ENCODE measurements at places on chromosomes 5 and 9. TPM values are rescaled to one million over a fixed set of nuclear protein-coding genes. Genes with fewer than 3 reads are reported as not detected.

ICE1 gene
- 4.4 TPM for polyA plus RNA-seq

CBY3 gene
- polyA plus RNA-seq: 0.25 TPM

ACTBL2 gene
- polyA plus RNA-seq: not detected

UBE2R2 gene
- 21.3 TPM for polyA plus RNA-seq

PAPPA gene
- polyA plus RNA-seq: 0.24 TPM

ANKRD20A1 gene
- polyA plus RNA-seq: 0.16 TPM

Measured in adipose tissue (tissue), 3 donors.